ENCODE measurements at places on chromosomes 6 and 20.

GRCh38 chr6:126477678-126478077 lies 137.8 kb downstream of the CENPW start:
- DNase-seq = no peak

- DNase-seq = no peak
These were observed 11.4 kb downstream of the DYNLT1 start for GRCh38 chr6:158633127-158633526.

DNA sequence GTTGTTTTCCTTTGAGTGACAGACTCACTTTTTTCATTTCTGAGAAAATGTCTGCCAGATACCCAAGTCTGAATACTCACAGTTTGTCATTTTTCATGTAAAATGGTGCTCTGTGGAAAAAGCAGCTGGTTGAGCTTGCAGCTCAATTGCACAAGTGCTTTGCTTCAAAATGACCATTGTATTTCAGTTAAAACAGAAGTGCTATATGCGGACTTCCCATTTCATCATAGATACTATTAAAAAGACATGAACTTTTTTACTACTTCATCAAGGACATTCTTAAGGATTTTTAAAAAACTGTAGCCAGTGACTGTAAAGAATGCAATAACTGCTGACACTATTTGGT lies 61.5 kb downstream of the KCNS1 start:
- DNase-seq = no peak

- no peak for DNase-seq
These were observed 617.7 kb upstream of the AGPAT4 start for GRCh38 chr6:161891542-161891941.

GRCh38 chr20:45993197-45993951 lies 15.3 kb upstream of the MMP9 start:
- DNase-seq = no peak

DNA sequence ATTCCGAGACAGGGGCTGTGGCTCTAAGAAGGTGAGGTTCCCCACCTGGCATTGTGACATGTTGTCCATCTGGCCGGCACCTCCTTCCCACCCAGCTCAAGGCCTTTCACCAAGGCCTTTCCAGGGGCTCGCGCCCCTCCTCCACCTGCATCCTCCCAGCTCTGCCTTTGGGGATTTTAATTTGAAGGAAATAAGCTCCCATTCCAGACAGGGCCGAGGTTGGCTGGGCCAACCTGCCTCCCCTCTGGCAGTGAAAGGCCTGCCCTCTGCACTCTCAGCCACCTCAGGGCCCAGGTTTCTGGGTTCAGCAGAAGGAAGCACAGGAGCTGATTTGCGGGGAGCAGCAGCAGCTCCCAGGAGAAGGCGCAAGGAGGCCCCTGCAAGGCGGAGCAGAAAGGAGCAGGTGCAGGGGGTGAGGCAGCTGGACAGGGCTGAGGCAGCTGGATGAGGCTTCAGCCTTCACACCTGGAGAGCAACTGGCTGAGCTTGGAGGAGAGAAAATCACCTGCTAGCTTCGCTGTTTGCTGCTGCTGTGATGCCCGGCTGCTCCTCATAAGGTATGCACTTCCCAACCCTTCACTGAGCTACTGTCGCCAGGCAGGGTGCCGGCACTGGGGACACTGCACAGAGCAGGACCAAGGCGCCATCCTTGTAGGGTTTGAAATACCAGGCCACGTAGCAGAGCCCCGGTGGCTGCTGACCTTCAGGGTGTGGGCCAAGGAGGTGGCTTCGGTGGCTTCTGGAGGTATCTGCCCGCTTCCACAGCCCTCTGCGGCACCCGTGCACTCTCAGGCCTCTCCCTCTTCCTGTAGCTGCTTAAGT lies 147.0 kb downstream of the SYNDIG1 start:
- no peak for DNase-seq

DNA sequence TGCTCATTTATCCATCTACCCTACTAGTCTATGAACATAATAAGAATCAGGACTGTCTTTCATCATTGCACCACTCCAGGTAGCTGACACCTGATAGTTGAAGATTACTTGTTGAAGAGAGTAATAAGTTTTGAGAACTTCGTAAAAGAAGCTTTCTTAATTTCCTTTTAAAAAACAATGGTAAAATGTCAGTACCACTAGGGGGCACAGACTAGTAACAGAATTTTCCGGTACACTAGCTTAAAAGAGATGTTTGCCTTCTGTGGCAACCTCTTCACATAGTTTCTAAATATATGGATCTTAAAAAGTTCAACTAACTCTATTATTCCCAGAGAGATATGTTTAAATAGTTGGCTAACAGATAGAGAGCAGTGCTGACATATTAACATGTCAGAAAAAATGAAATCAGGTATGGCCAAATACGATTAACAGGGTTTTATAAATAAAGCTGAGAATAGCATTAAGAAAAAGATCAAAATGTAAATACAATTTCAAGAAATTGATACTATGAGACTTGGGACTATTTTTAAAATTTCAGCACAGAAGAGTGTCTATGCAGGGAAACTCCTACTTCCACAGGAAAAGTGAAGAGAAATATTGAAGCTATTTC lies 5.4 kb upstream of the KCNQ5 start:
- no peak for DNase-seq

GRCh38 chr6:39841291-39841690 lies 49.1 kb downstream of the DAAM2 start:
- no peak for DNase-seq

GRCh38 chr6:21295506-21296240 lies 297.9 kb upstream of the SOX4 start:
- DNase-seq = no peak

GRCh38 chr6:122081921-122082320 lies 317.5 kb upstream of the HSF2 start:
- no peak for DNase-seq

DNA sequence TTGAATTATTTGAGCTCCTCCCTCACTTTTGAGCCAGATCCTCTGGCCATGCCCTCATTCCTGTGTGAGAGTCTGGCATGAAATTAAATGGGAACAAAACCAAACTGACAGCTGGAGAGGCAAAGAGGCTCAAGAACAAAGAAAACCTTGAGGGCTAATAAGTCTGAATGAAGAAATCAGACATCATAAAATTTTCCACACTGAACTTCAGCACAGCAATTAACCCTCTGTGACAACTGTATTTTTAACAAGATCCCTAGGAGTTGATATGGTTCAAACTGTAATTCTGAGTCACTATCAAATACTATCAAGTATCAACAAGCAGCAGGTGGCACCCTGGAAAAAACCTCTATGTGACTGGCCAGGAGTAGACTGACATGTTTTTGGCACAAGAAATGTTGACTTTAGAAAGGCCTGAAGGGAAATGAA lies 109.4 kb upstream of the EMILIN3 start:
- DNase-seq = no peak

GRCh38 chr6:2512802-2513201 lies 237.9 kb downstream of the MYLK4 start:
- no peak for DNase-seq

DNA sequence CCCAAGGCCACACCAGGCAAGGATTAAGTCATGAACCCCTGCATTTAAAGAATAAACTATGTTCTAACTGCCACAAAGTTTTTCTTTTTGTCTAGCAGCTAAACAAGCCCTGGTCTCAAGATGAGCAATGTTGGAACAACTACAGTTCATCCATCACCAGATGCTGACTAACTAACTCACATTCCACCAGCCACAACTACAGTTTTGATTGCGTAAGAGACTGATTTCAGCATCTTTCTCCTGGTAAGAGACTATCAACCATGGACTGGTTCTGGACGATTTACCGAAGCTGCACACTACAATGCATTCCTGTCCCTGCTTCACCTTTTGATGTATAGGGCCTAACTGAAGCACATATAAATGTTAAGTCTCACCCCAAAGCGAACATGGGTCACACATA lies 43.0 kb downstream of the F13A1 start:
- no peak for DNase-seq

DNA sequence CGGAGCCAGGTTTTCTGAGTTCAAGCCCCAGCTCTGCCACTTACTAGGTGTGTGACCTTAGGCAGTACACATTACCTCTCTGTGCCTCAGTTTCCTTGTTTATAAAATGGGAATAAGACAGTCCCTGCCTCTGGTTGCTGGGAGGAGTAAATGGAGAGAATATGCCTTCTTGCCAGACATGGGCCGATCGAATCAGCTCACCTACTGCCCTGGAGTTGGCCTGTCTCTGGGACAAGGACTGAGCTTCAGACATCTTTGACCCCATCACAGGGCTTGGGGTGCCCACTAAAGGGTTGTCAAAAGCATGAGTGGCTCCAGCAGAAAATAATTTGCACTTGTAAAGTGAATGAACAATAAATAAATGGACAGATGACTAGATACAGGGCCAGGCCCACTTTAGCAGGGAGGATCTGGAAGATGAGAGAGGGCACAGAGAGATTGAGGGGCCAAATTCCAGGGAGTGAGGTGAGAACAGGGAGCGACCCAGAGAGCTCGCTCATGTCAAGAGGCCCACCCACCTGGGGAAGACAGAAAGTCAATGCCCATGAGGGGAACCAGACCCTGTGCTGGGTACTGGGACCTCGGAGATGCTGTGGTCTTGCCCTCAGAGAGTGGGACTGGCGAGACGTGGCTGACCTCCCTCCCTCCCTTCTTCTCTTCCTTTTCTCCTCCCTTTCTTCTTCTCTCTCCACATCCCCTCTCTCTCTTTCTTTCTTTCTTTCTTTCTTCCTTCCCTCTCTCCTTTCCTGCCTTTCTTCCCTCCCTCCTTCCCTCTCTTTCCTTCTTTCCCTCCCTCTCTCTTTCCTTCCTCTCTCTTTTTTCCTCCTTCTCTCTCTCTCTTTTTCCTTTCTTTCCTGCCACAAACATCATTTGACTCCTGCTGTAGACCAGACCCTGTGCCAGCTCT lies 3.9 kb upstream of the BPIFA2 start:
- DNase-seq = no peak

DNA sequence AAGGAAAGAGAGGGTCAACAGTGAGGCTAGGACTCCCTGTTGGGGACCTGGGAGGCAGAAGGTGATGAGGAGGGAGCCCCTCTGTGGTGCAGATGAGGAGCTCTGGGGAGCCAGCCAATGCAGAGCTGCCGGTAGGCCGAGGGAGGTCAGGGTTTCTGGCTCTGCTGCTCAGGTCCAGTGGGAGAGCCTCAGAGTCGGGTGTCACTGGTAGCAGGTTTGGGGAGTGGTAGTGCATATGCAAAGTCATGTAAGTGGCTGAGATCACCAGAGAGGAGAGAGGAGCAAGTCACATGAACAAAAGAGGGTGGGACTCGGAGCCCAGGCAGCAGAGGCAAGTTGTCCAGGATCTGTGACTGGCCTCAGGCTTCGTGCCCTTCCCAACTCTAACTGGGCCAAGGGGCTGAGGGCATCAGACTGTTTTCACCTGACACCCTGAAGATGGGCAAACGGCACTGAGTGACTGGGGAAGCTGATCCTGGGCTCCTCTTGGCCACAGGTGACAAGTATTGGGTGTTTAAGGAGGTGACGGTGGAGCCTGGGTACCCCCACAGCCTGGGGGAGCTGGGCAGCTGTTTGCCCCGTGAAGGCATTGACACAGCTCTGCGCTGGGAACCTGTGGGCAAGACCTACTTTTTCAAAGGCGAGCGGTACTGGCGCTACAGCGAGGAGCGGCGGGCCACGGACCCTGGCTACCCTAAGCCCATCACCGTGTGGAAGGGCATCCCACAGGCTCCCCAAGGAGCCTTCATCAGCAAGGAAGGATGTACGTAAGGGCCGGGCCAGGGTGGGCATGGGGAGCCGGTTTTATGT lies 6.6 kb downstream of the MMP24OS start:
- DNase-seq = no peak

GRCh38 chr20:13139459-13140150 lies 81.5 kb upstream of the ISM1 start:
- DNase-seq = no peak

DNA sequence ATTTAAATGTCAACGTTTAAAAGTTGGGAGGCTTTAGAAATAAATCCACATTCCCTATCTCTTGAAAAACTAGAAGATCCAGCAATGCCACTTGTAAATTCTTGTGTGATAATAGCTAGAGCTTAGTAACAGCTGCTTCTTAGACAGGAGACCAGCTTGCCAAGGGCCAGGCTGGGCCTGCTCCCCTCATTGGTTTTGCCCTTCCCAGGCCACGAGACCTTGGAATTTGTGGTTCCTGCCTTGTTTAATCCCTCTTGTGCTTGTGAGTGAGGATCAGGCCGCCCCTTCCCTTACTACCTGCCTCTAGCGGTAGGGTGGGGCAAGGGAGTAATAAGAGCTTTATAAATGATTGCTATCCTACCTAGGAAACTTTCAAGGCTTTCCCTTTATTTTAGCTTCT lies 363.5 kb downstream of the SYNE1 start:
- DNase-seq = no peak

DNA sequence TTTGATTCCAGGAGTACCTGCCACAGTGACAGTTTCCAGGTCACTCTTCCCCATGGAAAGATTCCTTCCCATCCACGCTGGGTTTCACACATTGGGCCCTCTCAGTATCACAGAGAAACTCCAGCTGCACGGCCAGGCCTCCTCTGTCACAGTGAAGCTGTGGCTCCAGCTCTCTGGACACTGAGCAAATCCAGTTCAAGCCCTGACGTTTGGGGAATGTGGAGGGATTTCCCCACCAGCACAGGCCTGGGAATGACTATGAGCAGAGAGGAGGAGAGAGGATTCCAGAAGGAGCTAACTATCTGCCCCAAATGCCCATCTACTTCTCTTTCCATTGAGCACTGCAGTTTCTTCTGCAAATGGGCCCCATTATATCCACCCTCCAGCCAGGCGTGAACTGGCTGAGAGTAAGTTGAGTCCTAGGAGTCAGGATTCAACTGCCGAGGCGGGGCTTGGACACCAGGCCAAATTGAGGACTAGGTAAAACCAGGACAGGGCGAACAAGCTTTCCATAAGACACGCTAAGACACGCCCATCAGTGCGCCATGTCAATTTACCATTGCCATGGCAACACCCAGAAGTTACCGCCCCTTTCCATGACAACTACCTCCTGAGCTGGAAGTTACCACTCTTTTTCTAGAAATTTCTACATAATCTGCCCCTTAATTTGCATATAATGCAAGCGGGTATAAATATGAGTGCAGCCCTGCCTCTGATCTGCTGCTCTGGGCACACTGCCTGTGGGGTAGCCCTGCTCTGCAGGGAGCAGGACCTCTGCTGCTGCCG lies 9.2 kb upstream of the BNIP5 start:
- DNase-seq = no peak

GRCh38 chr6:81790034-81790433 lies 37.6 kb upstream of the TENT5A start:
- DNase-seq = no peak

DNA sequence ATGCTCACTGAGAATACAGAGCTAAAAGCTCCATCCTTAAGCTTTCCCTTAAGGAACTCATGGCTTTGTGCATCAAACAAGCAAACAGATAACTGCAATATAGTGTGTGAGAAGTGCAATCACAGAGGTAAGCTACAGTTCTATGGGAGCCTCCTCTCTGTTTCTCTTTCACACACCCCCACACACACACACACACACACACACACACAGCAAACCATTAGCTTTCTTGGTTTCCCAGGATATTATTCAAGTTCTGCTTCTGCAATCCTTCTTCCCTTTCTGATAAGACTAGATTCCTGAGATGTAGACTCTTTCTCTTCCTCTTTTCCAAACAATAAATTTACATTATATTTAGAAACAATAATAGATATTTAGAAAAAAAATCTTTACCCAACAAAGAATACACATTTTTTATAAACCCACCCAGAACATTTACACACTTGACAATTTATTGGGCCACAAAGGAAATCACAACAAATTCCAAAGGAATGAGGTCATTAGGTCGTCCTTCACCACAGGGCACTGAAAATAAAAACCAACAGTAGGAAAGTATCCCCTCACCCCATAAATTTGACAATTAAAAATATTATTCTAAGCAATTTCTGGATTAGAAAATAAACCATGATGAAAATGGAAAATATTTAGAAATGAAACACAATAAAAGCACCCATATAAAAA lies 9.3 kb upstream of the GFOD1 start:
- DNase-seq = no peak
